ENCODE measurements at places on chromosomes 16 and 17.

DNA sequence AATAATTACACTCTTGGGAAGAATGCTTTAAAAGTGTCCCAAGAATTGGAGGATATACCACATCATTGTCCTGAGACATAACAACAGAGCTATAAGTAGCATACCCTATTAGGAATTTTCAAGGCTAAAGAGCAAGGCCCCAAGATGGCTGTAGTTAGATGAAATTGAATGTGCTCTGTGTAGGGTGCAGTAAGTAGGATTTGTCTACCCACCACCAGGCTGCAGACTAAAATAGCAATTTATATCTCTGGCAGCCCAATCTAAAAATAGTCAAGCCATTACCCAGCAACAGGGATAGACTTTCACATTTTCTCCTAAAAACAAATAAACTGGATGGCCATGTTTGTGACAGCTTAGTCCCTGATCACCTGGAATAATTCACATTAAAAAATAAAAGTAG is 5.6 kb downstream of the MMD start:
- DNase-seq = no peak

- no peak for DNase-seq
Measured at GRCh38 chr17:64193561-64193960, 63.6 kb upstream of the ERN1 start.

- DNase-seq = no peak
Measured at GRCh38 chr16:79902351-79902750, 301.8 kb upstream of the MAF start.

GRCh38 chr17:81167194-81167524 is 1.1 kb upstream of the AATK start:
- no peak for DNase-seq

DNA sequence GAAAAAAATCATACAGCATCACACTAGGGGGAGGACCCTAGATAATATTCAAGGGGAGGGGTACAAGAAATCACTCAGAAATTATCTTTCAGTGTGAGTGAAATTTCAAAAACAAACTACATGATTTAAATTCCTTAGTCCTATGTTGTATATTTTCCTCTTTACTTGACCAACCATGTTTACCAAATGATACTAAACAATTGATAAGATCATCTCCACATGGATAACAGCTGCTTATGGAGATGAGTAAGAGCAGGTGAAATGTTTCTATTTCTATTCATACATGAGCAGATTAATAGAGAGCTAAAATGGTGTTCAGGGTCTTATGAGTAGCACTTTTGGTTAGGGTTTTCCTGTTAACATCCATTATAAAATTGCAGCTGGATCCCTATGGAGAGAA is 7.3 kb upstream of the VAT1L start:
- DNase-seq = no peak
